ENCODE measurements at places on chromosomes 5 and 9. TPM values are rescaled to one million over a fixed set of nuclear protein-coding genes. Genes with fewer than 3 reads are reported as not detected.

The GLDC gene
- 14.2 TPM for total RNA-seq

The NHP2 gene
- total RNA-seq: 400 TPM

The TAF11L7 gene
- not detected for total RNA-seq

The KIAA1191 gene
- total RNA-seq: 117 TPM

The CDH6 gene
- total RNA-seq: 137 TPM

The BRD8 gene
- total RNA-seq: 20.3 TPM

The PTBP3 gene
- 76.6 TPM for total RNA-seq

The KLHL9 gene
- total RNA-seq: 19.6 TPM

The AP3B1 gene
- total RNA-seq: 20.7 TPM

The PRR16 gene
- 0.25 TPM for total RNA-seq

The ASPN gene
- not detected for total RNA-seq

The PRLR gene
- total RNA-seq: under 0.01 TPM

The XRCC4 gene
- total RNA-seq: 6.4 TPM

The SPINK4 gene
- not detected for total RNA-seq

The SHOC1 gene
- not detected for total RNA-seq

The PLCXD3 gene
- total RNA-seq: not detected

Data from mesangial cell (primary cell).